Adipocyte (in vitro differentiated cells): ENCODE measurements at places on chromosomes 5 and 9.

DNA sequence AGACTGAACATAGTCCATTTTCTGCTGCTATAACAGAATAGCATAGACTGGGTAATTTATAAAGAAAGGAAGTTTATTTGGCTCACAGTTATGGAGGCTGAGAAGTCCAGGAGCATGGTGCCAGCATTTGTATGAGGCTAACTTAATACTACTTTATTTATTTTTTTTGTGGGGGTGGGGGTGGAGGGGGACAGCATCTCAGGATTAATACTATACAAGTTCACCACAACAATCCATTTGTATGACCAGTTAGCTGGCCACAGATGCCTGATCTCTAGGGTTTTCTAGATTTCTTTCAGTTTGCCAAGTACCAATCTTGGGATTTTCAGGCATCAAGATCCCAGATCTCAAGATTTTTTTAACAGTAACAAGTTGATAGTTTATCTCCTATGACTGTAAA, 20.3 kb downstream of the ANGPTL2 start:
- no peak for DNase-seq

- DNase-seq: no peak
Observed at GRCh38 chr5:10540036-10540544, 23.8 kb upstream of the ANKRD33B start.

- DNase-seq: peak; percentile 60
Observed at GRCh38 chr9:93589688-93590087, 13.3 kb downstream of the PHF2 start.

DNA sequence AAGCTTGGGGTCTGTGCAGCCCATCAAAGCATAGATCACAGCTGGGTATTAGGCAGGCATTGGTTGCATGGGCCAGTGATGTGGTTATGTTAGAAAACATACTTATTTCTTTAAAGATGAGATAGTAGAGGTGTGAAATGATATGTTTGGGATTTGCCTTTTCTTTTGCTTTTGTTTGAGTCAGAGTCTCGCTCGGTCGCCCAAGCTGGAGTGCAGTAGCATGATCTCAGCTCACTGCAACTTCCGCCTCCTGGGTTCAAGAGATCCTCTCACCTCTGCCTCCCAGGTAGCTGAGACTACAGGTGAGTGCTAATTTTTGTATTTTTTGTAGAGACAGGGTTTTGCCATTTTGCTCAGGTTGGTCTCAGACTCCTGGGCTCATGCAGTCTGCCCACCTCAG, 84.8 kb downstream of the PDE6A start:
- DNase-seq: no peak

DNA sequence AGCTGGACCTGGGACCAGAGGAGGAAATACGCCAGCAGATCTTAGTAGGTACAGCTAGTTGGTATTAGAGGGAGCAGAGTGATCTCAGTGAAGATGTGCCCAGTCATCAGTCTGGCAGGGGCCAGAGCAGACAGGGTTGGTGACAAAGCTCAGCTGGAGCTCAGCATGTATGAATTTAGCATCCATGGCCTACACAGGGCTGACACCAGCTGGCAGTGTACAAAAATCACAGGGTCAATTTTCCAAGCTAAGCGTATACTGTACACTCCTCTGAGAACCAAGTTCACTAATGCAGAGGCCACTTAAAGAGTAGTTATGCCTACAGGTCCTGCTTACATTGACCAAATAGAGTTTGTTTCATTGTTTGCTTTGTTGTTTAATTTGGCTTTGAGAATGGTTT, 146.6 kb downstream of the SLC24A2 start:
- no peak for DNase-seq

DNA sequence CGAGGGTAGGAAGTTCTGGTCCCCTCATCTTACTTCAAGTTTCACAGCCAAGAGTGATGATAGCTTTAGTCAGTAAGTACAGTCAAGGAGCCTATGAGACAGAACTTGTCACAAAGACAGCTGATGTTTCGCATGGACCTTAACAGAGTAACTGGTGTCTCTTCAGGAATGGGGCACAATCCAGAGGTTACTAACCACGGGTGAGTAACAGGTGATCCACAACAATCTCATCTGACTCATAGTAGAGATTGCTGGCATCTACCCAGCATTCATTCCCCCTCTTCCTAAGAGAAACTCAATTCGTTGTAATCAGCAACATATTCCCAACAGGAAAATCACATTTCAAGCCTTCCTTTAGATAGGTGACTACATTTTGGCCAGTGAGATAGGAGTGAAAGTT, 126.7 kb downstream of the SNX18 start:
- peak; percentile 35 for DNase-seq

DNA sequence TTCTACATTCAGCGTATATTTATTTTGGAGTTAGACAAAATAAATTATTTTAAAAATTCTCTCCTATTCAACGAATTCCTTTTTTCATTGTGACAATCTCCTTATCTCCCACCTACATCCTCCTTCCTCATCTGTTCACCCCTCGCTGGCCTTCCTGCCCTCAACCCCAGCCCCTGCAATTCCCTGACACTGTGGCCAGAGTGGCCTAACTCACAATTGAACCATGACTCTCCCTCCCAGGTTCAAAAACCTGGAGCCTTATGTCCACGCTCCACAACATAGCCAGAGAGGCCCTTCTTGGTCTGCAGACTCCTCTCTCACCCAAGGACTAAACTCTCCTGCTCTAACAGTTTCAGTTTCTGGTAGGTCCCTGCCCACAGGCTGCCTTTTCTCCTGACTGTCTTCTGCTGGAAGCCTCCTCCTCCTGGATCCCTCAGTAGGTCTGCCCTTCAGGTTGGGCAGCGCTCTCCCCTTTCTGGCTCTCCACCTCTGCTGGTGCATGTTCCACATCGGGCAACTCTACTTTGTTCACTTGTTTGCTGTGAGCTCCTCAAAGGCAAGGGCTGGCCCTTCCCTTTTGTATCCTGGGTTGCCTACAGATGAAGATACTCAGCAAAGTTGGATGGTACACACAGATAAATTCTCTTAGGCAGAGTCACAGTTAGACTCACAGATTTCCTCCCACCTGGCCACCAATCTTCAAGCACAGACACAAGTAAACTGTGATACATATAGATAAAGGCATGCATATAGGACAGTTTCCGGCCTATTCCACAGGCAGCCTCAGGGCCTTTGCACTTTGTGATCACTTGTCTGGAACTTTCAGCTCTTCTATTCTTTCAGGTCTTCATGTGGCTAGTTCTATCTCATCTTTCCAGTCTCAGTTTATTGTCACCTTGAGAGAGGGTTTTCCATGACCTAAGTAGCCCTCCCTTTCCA, 19.8 kb upstream of the MYORG start:
- DNase-seq: no peak

DNA sequence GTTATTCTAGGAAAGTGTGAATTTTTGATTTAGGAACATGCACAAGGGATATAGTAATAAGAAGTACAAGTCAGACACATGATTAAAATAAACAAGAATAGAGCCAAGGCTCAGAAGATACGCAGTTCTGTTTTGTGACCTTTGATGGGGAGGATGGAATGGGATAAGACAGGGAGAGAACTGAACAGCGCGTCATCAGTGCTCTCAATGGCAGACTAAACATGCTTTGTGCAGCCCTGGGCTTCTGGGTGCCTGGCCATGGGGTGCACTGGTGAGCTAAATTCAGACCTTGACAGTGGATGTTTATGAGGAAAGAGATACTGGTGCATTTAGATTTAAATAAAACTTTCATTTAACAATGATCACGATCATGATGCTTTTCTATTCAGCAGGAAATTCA, 309.7 kb downstream of the ARHGEF28 start:
- DNase-seq: no peak

DNA sequence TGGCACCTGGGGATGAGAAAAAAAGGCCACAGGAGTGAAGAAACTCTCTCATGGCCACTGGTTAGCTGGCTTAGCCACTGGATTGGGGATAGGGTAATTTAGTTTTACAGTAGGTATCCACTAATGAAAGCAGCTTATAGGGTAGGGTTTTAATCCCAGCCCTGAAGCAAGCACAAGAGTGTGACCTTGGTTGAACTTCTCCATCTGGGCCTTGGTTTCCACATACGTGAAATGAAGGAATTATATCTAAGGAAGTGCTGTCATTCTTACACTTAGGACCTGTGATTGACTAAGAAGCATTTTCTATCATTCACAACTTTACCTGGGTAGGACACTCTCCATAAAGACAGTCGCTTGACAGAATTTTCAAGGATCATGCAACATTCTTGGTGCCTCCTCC, 49.6 kb downstream of the FAT2 start:
- DNase-seq: no peak

- no peak for DNase-seq
Observed at GRCh38 chr9:95511616-95511931, 5.2 kb downstream of the PTCH1 start.

GRCh38 chr5:80668016-80668969, 13.5 kb upstream of the DHFR start:
- no peak for DNase-seq

DNA sequence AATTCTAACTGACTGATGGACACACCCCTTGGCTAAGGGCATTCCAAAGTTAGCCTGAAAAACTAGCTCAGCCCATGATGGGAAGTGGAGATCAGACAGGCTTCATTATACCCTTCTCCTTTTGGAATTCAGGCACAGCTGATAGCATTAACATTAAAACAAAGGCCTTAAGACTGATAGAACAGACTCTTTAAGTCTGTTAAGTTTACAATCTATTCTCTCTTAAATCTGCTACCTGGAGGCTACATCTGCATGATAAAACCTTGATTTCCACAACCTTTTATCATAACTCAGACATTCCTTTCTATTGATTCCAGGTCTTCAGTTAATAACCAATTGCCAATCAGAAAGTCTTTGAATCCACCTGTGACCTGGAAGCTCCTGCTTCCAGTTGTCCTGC, 281.4 kb downstream of the TUSC1 start:
- DNase-seq: no peak

DNA sequence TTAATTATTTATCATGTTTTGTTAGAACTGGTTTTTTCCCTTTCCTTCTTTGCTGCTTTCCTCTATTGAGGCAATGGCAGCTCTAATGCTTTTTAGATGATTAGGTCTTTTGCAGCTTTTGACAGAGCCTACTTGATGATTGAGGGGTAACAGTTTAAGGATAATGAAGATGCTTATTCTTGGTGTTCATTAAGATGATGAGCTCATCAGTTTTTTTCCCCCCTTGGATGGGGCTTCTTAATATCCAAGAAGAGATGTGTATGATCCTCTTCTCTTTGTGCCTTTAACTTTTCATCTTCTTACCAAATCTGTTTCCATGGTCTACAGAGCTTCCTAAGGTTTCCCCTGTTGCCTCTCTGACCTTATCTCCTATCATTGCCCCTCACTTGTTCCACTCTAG, 15.8 kb downstream of the RBM27 start:
- DNase-seq: no peak

DNA sequence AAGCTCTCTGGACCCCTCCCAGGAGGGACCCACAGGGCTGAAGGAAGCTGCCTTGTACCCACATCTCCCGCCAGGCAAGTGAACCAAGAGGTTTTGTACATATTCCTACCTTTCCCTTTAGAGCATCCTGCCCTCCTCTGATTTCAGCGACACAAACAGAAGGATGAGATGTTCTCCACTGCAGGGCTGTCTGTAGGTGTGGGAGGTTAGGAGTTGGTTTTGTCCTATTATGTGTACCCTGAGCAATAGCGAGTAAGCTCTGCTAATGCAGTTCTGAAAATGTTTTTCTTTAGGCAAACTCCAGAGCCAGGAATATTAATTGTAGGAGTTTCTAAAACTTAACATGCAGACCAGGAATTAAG, 13.0 kb downstream of the SQSTM1 start:
- DNase-seq: no peak

- no peak for DNase-seq
Observed at GRCh38 chr5:40503439-40503838, 176.3 kb upstream of the PTGER4 start.

- peak; percentile 19 for DNase-seq
Observed at GRCh38 chr5:73265641-73266040, 92.6 kb downstream of the TMEM174 start.

- peak; percentile 25 for DNase-seq
Observed at GRCh38 chr5:137365126-137365865, 133.8 kb downstream of the SPOCK1 start.

- no peak for DNase-seq
Observed at GRCh38 chr5:88089719-88090390, 178.8 kb downstream of the TMEM161B start.

- DNase-seq: no peak
Observed at GRCh38 chr5:85263125-85263524, 878.4 kb upstream of the EDIL3 start.

GRCh38 chr5:96316017-96316416, 117.0 kb downstream of the PCSK1 start:
- no peak for DNase-seq

GRCh38 chr5:39587675-39588074, 162.9 kb upstream of the DAB2 start:
- DNase-seq: no peak
